Ovary (tissue), 10 donors: ENCODE measurements at places on chromosomes 7 and 10. TPM values are rescaled to one million over a fixed set of nuclear protein-coding genes. Genes with fewer than 3 reads are reported as not detected.

TFPI2 gene
- polyA plus RNA-seq, result 31.8 TPM

LRIT1 gene
- not detected for polyA plus RNA-seq

HIP1 gene
- 31.4 TPM for polyA plus RNA-seq

ZFAND4 gene
- polyA plus RNA-seq, result 7.1 TPM

CNTNAP2 gene
- 2.7 TPM for polyA plus RNA-seq

FAM221A gene
- polyA plus RNA-seq, result 5.5 TPM

MACROH2A2 gene
- 15.0 TPM for polyA plus RNA-seq

TRIM73 gene
- 2.8 TPM for polyA plus RNA-seq

TDRD1 gene
- 0.48 TPM for polyA plus RNA-seq

PNLIPRP2 gene
- polyA plus RNA-seq, result 0.37 TPM

IRF5 gene
- 2.2 TPM for polyA plus RNA-seq

ITIH5 gene
- 26.6 TPM for polyA plus RNA-seq

GBX1 gene
- not detected for polyA plus RNA-seq

LAMB1 gene
- 49.2 TPM for polyA plus RNA-seq

NUTM2E gene
- 0.53 TPM for polyA plus RNA-seq

LIPJ gene
- not detected for polyA plus RNA-seq

ALOX5 gene
- 4.8 TPM for polyA plus RNA-seq

POLR2J2 gene
- polyA plus RNA-seq, result 2.0 TPM

NODAL gene
- not detected for polyA plus RNA-seq

SPDYE5 gene
- not detected for polyA plus RNA-seq

TAS2R41 gene
- not detected for polyA plus RNA-seq

H2BK1 gene
- polyA plus RNA-seq, result 0.36 TPM

SLC12A9 gene
- 20.9 TPM for polyA plus RNA-seq

NRG3 gene
- 0.04 TPM for polyA plus RNA-seq

OR2A12 gene
- not detected for polyA plus RNA-seq

STRIP2 gene
- polyA plus RNA-seq, result 0.92 TPM

SHTN1 gene
- polyA plus RNA-seq, result 4.7 TPM

MYO1G gene
- 1.1 TPM for polyA plus RNA-seq

HACD1 gene
- 13.6 TPM for polyA plus RNA-seq

ATRNL1 gene
- polyA plus RNA-seq, result 42.4 TPM

LBX1 gene
- not detected for polyA plus RNA-seq

C10orf62 gene
- not detected for polyA plus RNA-seq

ADAMTS14 gene
- polyA plus RNA-seq, result 0.41 TPM

ACHE gene
- 0.37 TPM for polyA plus RNA-seq
